T-helper 9 cell (primary cell): ENCODE measurements at places on chromosomes 5 and 9.
A peak's percentile ranks its signal among the peaks of the same experiment; 100 is the strongest.

DNA sequence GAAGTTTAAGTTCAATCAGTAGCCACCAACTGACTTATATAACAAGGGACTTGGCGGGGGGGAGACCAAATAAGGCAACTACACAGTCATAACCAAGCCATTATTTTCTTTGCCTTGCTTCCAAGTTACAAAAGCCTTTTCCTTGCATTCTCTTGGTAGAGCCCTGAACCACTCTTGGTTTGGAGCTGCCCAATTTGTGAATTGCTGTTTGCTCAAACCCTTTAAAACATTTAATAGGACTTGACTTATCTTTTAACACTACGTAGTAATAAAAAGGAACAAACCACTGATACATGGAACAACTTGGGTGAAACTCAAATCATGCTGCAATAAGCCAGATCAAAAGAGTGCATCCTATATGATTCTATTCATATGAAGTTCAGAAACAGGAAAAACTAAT, 31.7 kb upstream of the MSH3 start:
- DNase-seq: no peak

GRCh38 chr9:95513711-95514110, 3.1 kb downstream of the PTCH1 start:
- no peak for DNase-seq

GRCh38 chr5:17113174-17113958, 104.1 kb upstream of the BASP1 start:
- DNase-seq: no peak

- no peak for DNase-seq
These were observed 7.8 kb upstream of the MYOZ3 start for GRCh38 chr5:150653145-150653761.

GRCh38 chr9:116705531-116705930, 18.4 kb downstream of the TRIM32 start:
- no peak for DNase-seq

GRCh38 chr9:22976454-22976853, 529.8 kb downstream of the DMRTA1 start:
- no peak for DNase-seq

GRCh38 chr9:89470224-89470839, 27.6 kb downstream of the SEMA4D start:
- no peak for DNase-seq

- no peak for DNase-seq
These were observed 252.4 kb downstream of the ARRDC3 start for GRCh38 chr5:91130759-91131158.

DNA sequence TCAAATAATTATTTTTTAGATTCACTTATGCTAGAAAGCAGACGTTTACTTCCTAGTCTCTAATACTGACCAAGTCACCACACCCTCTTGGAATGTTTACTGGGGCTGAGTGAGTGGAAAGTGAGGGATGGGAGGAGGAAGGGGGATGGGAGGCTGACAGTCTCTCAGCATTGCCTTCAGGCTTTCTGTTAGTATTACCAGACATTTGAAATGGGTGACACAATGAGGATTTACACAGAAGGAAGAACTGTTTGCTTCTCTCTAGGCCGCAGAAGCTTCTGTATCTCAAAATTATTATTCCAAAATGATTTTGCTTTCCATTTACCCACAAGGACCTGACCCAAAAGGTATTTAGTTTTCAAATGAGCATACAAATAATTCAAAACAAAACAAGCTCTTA, 232.8 kb upstream of the ZNF608 start:
- DNase-seq: no peak

GRCh38 chr5:113172231-113172826, 195.7 kb downstream of the DCP2 start:
- no peak for DNase-seq

DNA sequence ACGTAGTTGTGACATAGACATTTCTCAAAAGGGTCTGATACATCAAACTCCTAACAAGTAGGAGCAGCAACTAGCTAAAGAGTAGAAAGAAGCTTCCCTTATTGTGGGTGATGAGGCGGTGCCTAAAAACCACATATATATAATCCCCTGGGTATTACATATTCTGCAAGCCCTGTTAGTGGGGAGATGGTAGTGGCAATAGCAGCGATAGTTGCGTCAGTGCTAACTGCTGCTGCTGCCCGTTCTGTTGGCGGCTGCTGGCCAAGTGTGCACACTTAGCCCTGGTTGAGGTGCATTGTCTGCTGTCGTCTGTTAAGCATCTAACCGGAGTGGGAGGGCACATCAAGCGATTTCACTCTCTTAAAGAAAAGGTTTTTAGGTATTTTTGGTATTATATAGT, 35.8 kb downstream of the VLDLR start:
- no peak for DNase-seq

- DNase-seq: no peak
These were observed 37.7 kb downstream of the UBAP2 start for GRCh38 chr9:34010979-34011378.

DNA sequence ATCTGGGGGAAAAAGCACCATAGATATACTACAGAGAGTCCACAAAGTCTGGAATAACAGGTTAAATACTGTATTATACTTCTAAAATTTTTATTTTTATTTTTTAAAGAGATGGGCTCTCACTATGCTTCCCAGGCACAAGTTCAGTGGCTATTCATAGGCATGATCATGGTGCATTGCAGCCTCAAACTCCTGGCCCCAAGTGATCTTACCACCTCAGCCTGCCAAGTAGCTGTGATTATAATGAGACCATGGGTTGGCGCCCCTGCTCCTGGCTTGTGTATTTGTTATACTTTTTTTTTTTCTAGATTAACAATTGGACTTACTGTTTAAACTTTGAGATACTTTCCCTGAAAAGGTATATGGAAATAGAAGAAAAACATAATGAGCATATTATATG, 25.9 kb downstream of the ERBIN start:
- DNase-seq: no peak

DNA sequence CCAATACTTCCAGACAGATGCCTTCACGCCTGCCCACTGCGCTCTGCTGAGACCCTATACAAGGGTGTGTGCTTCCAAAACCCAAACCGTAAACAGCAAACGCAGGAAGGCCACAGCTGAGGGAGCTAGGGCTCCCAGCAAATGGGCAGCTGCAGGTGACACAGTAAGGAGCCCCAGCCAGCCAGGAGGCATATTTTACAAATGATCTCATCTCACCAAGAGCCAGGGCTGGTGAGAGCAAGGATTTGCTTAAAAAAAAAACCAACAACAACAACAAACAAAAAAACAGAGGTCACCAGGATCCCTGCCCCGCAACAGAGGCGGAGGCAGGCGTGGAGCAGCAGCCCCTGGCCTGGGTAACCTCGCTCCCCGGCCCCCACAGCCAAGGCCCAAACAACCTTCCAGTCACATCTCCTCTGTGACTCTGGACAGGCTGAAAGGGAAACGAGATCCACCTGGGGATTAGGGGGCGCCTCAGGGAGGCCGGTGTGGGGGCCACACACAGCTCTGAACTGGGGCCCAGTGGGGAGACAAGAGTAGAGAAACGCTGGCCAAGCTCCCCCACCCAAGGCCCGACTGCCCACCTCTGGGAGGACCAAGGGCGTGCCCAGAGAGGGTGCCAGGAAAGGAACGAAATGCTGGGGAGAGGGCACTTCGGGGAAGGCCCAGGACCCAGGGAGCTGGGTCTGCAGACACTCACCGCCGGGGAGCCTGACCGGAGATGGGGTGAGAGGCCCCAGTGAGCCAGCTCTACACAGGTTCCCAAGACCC, 3.3 kb downstream of the NACC2 start:
- no peak for DNase-seq

GRCh38 chr5:132176521-132176945, 51.1 kb downstream of the P4HA2 start:
- DNase-seq: no peak

DNA sequence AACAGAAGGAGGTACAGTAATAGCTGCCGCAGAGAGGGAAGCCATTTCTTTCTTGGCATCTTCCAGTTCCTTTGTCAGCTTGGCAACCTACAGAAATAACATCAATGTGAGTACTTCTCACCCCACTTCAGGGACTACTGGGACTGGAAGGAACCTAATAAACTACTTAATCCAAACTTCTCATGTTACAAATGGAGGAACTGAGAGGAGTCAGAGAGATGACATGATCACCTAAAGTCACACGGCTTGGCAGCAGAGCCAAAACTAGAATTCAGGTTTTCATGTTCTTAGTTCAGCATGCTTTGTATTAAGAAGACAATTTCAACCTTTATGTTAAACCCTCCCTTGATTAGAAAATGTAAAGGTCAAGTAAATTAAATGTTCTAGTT, 44.7 kb downstream of the DIAPH1 start:
- DNase-seq: no peak

DNA sequence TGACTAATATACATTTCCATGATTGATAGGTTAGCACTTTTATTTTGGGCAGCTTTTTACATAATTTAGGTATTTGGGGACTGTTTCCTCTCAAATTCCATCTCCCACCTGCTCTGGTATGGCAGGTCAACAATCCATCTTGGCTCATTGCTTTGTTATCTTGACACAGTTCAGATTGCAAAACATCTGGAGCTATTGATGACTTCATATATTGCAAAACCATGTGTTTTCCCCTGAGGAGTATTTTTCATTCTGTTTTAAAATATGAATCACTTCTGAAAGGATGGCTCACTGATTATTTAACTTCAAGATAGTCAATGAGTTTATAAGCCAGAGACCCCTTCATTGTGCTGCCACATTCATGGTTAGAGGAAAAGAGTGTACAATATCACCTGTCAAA, 1206.0 kb upstream of the C9orf72 start:
- no peak for DNase-seq

DNA sequence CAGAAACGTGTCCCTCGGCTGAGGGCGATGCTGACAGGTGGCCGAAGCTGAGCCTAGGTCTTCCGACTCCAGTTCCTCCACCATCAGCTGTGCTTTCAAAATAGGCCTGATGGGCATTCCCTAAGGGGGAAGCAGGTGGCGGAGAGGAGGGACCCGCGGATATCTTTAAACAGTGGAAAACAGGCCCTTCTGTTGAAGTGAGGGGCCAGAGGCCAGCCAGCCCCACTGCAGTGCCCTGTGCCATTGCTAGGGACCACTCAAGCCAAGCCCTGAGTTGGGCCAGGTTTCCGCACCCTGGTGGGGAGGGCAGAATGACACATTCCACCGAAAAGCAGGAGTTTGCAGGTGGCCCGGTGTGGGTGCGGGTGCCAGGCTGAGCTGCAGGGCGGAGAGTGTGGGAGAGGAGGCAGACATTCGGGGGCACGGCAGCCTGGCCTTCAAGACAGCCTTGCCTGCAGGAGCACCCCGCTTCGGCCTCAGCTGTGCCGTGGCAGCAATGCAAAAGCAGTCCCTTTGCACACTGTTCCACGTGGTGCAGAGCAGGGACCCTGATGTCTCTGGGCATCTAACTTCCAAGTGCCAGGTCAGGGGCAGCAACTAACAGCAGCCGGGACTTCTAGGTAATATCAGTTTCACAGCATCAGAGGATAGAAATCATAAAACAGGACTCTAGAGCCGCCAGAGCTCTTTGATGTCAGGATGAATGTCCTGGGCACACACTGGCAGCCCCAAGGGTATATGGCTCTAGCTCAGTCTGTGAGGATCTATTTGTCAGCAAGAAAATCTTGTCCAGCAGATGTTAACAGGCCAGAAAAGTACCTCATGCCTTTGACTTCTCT, 17.2 kb downstream of the HNRNPH1 start:
- DNase-seq: no peak

- no peak for DNase-seq
These were observed 34.6 kb downstream of the SGCD start for GRCh38 chr5:156361436-156362109.

DNA sequence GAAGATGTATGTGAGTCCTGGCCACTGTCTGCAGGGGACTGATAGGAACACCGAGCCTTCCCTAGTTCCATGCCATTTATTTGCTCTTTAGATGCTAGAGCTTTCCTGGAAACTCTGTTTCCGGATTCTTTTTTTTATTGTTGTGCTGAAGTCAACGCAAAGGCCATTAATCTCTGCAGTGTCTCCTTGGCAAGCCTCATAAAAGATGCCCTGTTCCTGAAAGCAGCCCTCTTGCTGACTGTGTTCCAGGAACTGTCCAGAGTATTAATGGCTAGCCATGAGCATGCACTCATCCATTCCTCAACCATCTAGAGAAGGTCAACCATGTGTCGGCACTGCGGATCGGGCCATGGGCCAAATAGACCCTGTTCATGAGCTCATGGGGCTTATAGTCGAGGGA, 42.9 kb upstream of the SMAD5 start:
- DNase-seq: no peak

- no peak for DNase-seq
These were observed 42.8 kb upstream of the PARP8 start for GRCh38 chr5:50623666-50624065.

GRCh38 chr9:92176068-92176799, 61.0 kb upstream of the SPTLC1 start:
- DNase-seq: no peak

- no peak for DNase-seq
These were observed 44.2 kb upstream of the TDRD7 start for GRCh38 chr9:97367729-97368128.

- peak; percentile 25 for DNase-seq
These were observed 566 bp upstream of the FOCAD start for GRCh38 chr9:20683351-20684034.

DNA sequence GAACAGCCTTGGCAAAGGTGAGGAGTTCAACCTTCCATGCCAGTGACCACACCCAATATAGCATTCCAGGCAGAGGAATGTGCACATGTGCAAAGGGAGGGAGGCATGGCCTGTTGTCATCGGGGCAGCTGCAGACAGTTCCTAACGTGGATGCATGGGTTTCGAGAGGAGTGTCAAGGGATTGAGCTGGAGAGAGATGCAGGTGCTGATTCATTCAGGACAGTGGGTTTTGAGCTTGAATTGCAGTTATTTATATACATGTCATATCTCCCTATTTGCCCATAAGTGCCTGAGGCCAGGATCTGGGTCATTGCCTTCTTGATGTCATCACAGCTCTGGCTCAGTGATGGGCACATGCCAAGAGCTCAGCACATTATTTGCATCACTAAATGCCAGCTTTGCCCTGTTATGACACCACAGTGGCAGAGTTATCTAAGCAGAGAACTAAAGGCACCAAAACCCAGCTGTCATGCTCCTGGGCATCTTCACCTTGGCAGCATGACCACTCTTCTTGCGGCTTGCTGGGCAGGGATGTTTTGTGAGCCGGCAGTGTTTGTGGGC, 278.0 kb downstream of the NTRK2 start:
- no peak for DNase-seq

DNA sequence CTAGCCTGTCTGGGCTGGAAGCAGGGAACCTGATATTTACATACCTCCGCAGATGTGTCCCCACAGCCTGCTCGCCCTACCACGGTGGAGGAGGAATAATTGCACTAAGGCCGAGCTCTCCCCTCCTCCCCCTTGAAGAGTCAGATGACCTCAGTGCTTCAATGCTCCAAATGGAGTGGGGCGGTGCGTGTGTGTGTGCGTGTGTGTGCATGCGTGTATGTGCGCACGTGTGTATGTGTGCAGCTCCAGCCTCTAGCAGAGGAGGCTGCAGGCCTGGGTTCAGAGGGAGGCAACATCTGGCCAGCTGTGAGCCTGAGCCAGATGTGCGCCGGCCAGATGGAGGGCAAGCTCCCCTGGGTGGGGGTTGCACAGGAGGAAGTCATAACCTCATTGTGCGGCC, 90.5 kb downstream of the NRG2 start:
- DNase-seq: no peak
